Stimulated activated memory B cell treated with anti-CD40 and anti-IgM and Interleukin-4, amounts not matched to agents 10 μg/mL and 1 μg/mL and 100 μg/mL, for 72 hours (primary cell): ENCODE measurements at places on chromosomes 2 and 18.

GRCh38 chr2:143399631-143400069 is 270.4 kb downstream of the ARHGAP15 start:
- no peak for ATAC-seq

DNA sequence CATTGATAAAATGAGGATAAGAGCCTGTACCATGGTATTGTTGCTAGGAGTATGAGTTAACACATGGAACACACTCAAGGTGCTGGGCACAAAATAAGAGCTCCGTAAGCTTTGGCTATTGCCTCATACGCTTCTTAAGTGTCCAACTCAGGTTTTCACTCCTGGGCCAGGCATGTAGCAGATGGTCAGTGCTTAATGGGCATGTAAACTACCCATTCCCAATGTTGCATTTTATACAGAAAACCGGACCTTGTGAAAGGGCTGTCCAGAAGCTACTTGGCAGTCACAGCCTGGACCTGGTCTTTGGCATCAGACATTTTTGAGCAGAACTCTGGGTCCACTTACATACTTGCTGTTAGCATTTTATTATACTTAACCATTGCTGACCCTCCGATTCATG is 26.9 kb downstream of the MGAT5 start:
- no peak for ATAC-seq

DNA sequence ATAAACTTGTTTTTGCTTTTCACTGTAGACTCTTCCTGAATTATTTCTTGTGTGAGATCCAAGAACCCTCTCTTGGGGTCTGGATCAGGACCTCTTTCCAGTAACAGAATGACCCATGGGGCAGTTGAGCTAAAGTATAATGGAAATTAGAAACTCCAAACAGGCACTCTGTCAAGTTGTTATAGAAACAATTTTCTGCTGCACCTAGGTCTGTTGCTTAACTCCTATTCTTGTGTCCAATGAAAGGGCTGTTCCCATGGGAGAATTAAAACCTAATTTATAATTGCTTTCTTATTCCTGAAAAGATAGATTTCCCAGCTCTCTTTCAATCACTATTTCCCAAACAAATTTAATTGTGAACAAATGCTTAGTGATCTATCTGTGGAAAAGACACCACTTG is 1341.3 kb upstream of the PIK3C3 start:
- no peak for ATAC-seq

- no peak for ATAC-seq
These were observed 359.7 kb downstream of the MBD2 start for GRCh38 chr18:53864770-53865169.

GRCh38 chr18:45168866-45169600 is 446.2 kb upstream of the SLC14A2 start:
- ATAC-seq: no peak

DNA sequence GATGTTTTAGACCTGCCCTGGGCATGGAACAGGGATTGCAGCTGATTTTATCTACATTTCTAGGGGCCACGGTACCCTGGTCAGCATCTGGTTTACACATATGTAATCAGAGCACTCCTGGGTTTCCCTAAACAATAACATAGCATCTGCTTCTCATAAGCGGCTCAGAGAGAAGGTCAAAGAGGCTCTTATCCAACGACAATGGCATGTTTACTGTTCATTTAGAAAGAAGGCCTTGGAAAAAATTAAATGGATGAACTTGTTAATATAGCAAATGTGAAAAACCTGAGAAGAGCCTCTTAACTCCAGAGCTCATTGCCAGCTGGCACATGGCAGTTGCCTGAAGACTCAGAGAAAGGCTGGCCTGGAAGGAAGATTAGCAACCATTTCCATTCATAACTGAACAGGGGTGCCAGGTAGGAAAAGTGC is 202.8 kb upstream of the THUMPD2 start:
- no peak for ATAC-seq

- no peak for ATAC-seq
These were observed 2.4 kb upstream of the ARHGEF4 start for GRCh38 chr2:130834091-130834930.

GRCh38 chr2:127149384-127149783 is 42.4 kb upstream of the BIN1 start:
- no peak for ATAC-seq

DNA sequence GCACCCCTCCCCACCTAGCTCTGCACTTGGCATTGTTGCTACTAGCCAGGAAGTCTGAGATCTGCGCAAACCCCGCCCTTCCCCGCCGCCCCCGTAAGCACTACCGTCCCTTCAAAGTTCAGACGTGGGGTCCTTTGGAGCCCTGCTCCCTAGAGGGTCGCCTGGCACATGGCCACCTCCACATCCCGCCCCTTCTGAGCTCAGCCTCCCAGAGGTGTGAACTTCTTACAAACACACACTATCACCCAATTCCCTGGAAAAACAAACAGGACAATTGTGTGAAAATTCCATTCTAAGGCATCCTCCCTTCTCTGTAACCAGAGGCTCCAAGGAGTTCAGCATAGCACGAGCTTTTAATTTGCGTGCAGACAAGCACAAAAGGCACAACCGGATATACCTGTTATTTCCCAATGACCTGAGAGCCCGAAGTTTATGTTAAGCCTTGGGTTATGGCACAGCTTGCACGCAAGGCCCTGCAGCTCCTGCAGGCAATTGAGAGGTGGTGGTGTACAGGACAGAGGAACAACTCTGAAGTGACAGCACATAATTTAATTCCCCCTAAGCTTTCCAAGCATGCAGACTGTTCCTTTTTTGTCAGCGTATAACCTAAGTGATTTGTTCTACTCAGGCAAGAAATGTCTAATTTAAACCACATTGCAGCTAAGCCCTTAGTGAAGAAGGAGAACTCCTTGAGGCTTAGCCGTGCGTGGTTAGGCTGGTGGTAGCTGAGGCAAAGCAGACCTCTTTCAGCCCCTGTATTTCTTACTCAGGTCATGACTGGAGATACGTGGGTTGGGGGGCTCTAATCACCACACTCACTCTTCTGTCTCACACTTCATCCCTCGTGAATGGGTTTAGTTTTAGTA is 20.3 kb upstream of the CYP1B1 start:
- peak; percentile 72 for ATAC-seq

- ATAC-seq: no peak
These were observed 38.6 kb upstream of the ASAP2 start for GRCh38 chr2:9167718-9168657.

DNA sequence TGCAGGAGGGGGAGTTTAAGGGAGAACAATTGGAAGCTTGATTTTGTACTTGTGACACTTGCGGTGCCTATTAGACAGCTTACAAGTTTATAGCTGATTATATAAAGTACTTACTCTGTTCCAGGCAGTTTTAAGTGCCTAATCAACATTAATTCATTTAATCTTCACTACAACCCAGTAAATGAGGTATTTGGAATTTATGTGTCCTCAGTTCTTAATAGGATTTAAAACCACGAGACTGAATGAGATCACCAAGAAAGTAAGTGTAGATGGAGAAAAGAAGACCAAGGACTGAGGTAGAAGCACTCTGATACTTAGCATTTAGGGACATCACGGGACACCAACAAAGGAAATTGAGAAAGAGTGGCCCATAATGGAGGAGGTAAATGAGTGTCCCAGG is 49.8 kb downstream of the ZC3H15 start:
- no peak for ATAC-seq

- ATAC-seq: no peak
These were observed 16.0 kb downstream of the MALL start for GRCh38 chr2:110099471-110100225.

GRCh38 chr2:203646266-203646864 is 60.1 kb upstream of the CD28 start:
- ATAC-seq: peak; percentile 47
